ENCODE measurements at places on chromosomes 5 and 9. TPM values are rescaled to one million over a fixed set of nuclear protein-coding genes. Genes with fewer than 3 reads are reported as not detected.

Gene TTC16
- total RNA-seq, result 0.23 TPM

Gene HTR1A
- total RNA-seq, result 5.5 TPM

Gene OCLN
- total RNA-seq, result 12.0 TPM

Gene RNF183
- total RNA-seq, result not detected

Gene DMRT3
- not detected for total RNA-seq

Gene NDUFS6
- 21.0 TPM for total RNA-seq

Gene AQP7
- total RNA-seq, result not detected

Gene PCDHA6
- total RNA-seq, result 26.3 TPM

Gene TTC23L
- 7.6 TPM for total RNA-seq

Gene MYOZ3
- 6.7 TPM for total RNA-seq

Gene SLC34A3
- total RNA-seq, result not detected

Gene SPATA31D4
- total RNA-seq, result not detected

Gene GABRB2
- total RNA-seq, result 117 TPM

Gene BRINP1
- total RNA-seq, result 93.0 TPM

Gene ADGRD2
- total RNA-seq, result 0.46 TPM

Gene GRAMD2B
- 21.5 TPM for total RNA-seq

Gene UBE2QL1
- total RNA-seq, result 22.8 TPM

Gene C8G
- not detected for total RNA-seq

Gene RANBP3L
- 15.5 TPM for total RNA-seq

Gene FRMD3
- total RNA-seq, result 26.5 TPM

Gene KCNV2
- not detected for total RNA-seq

Gene PTPN3
- total RNA-seq, result 23.5 TPM

Gene PCDHB4
- 5.3 TPM for total RNA-seq

Gene TTLL11
- 42.0 TPM for total RNA-seq

Gene TIMD4
- total RNA-seq, result 0.23 TPM

Gene PAEP
- not detected for total RNA-seq

Gene PCDHGB5
- total RNA-seq, result 24.0 TPM

Gene CSF1R
- 15.7 TPM for total RNA-seq

Gene POLR3G
- total RNA-seq, result 5.3 TPM

Gene SPATA31C1
- total RNA-seq, result not detected

Gene SURF2
- total RNA-seq, result 19.6 TPM

Gene PCA3
- total RNA-seq, result 1.4 TPM

Gene ZNF879
- total RNA-seq, result 13.1 TPM

Gene PRRX2
- total RNA-seq, result not detected

Gene SLC36A3
- not detected for total RNA-seq

Gene SAXO1
- total RNA-seq, result not detected

Gene PCDHAC1
- total RNA-seq, result 42.7 TPM

Gene PCDHGC4
- total RNA-seq, result 91.6 TPM

Gene F12
- 7.4 TPM for total RNA-seq

Gene FTMT
- not detected for total RNA-seq

Gene FGF18
- 0.69 TPM for total RNA-seq

Gene NANS
- total RNA-seq, result 27.2 TPM

Gene FOXD4L5
- 0.46 TPM for total RNA-seq

Gene ACSL6
- 59.5 TPM for total RNA-seq

Gene SLC6A18
- total RNA-seq, result not detected

Measured in diencephalon (tissue), 1 donor.